ENCODE measurements at places on chromosomes 13 and 19.

DNA sequence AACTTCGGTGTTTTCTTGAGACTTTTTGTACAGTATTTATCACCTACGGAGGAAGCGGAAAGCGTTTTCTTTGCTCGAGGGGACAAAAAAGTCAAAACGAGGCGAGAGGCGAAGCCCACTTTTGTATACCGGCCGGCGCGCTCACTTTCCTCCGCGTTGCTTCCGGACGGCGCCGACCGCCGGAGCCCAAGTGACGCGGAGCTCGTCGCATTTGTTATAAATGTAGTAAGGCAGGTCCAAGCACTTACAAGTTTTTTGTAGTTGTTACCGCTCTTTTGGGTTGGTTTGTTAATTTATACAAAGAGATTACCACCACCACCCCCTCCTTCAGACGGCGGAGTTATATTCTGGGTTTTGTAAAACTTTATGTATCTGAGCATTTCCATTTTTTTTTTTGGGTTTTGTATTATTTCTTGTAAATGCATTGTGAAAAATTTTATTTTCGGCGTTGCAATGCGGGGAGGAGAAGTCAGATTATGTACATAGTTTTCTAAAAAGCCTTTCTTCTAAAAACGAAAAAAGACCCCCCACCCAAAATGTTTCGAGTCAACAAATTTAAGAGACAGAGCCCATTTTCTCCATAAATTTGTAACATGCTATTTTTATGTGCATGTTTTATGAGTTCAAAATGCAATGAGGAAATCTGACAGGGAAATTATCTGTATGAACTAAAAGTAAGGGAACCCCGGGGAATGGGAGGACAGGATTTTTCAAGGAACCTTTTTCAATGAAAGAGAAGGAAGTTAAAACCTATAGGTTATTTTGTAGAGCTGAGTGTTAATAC is 2.3 kb downstream of the SOX1 start:
- no peak for DNase-seq

- DNase-seq = no peak
Measured at GRCh38 chr13:74449811-74450524, 315.8 kb upstream of the KLF12 start.

DNA sequence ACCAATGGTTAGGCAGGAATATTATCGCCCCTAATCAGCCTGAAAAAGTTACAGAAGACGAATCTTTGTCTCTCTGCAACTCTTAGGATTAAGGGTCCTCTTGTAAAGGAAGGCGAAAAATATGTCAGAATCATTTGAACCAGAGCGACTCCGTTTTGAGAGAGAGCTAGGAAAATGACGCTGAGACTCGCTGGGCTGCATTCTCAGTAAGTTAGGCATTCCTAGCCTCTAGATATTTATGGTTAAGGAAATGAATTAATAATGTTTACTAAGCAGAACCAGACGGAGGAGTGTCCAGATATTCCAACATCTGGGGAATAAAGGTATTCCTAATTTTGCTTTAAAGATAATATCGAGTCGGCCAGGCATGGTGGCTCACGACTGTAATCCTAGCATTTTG is 755 bp upstream of the ZNF726 start:
- no peak for DNase-seq

DNA sequence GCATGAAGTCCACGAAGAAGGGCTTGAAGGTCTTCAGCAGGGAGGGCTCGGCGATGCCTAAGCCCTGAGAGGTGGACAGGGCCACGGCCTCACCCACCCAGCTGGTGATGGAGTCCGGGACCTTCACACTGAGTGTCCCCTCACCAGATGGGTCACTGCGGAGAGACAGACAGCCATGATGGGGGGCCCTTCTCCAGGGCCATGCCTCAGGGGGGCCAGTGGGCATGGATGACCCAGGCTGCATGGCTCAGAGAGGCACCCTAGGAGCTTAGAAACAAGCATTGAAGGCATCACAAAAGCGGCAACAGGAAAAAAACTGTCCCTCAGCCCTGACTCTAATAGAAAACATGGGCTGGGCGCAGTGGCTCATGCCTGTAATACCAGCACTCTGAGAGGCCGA is 63.2 kb downstream of the F2RL3 start:
- DNase-seq = no peak

- peak; percentile 66 for DNase-seq
Measured at GRCh38 chr19:6125571-6125989, 9.9 kb upstream of the ACSBG2 start.

GRCh38 chr13:54415753-54416366 is 1387.2 kb downstream of the OLFM4 start:
- no peak for DNase-seq

- DNase-seq = no peak
Measured at GRCh38 chr13:29969286-29969685, 118.9 kb upstream of the UBL3 start.

DNA sequence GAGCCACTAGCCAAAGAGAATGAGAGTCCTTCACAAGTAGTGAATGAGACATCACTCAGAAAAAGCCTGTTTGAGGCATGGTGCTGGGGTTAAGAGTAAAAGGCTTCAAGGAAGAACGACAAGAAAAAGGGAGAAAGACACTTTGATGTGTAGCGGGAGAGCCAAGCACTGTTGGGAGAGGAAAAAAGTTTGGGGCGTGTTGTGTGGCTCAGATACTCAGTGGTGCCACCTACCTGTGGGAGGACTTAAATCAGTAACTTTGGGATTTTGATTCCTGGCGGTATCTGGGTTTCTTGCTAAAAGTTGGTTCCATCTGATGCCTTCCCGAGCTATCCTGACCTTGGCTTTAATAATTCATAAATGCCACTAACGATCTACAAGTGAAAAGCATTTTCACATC is 12.3 kb downstream of the ELSPBP1 start:
- DNase-seq = no peak

GRCh38 chr19:6224308-6224675 is 55.5 kb downstream of the MLLT1 start:
- DNase-seq = no peak

DNA sequence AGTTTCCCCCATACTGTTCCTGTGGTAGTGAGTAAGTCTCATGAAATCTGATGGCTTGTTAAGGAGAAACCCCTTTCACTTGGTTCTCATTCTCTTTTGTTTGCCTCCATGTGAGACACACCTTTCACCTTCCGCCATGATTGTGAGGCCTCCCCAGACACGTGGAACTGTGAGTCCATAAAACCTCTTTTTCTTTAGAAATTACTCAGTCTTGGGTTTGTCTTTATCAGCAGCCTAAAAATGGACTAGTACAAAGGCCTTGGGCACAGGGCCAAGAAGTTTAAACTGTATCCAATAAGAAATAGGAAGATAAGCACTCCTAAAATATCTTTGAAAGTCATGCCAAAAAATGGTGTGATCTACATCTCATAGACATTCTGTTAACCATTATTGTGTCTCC is 176.9 kb downstream of the TBC1D4 start:
- DNase-seq = no peak

DNA sequence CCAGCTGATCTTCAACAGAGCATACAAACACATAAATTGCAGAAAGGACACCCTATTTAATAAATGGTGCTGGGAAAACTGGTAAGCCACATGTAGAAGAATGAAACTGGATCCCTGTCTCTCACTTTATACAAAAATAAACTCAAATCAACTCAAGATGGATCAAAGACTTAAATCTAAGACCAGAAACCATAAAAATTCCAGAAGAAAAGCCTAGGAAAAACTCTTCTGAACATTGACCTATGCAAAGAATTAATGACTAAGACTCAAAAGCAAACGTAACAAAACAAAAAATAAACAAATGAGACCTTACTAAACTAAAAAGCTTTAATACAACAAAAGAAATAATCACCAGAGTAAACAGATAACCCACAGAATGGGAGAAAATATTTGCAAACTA is 74.5 kb upstream of the ABCC4 start:
- DNase-seq = no peak

GRCh38 chr13:19153782-19154450 is 27.7 kb downstream of the TUBA3C start:
- DNase-seq = no peak

GRCh38 chr13:51213173-51213728 is 8.9 kb upstream of the FAM124A start:
- no peak for DNase-seq

- DNase-seq = peak; percentile 57
Measured at GRCh38 chr13:108155185-108156106, 59.9 kb downstream of the LIG4 start.

DNA sequence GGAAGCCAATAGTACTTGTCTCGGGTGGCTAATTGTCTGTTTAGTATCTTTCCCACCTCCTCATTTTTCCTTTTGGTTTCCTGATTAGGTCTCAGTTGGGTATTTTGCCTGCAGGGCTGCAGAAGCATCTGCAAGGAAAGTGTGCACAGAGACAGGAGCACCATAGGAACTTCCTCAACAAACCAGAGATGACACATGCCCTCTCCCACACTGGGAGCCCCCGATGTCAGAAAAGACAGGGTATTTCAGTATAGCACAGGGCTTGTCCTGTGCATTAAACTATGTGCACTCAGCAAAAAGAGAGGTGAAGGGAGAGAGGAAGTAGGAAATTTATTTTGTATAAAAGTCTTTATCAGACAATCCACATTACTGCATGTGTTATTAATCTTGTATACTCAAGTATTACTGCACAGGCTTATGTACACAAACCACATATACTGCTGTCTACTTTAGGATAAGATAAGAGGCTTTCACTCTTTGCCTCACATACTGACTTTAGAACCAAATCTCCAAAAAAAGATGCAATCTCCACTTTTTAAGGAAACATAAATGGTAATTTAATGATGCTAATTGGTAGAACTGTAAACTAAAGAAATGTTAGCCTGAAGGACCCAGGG is 501.0 kb downstream of the FOXO1 start:
- DNase-seq = no peak

DNA sequence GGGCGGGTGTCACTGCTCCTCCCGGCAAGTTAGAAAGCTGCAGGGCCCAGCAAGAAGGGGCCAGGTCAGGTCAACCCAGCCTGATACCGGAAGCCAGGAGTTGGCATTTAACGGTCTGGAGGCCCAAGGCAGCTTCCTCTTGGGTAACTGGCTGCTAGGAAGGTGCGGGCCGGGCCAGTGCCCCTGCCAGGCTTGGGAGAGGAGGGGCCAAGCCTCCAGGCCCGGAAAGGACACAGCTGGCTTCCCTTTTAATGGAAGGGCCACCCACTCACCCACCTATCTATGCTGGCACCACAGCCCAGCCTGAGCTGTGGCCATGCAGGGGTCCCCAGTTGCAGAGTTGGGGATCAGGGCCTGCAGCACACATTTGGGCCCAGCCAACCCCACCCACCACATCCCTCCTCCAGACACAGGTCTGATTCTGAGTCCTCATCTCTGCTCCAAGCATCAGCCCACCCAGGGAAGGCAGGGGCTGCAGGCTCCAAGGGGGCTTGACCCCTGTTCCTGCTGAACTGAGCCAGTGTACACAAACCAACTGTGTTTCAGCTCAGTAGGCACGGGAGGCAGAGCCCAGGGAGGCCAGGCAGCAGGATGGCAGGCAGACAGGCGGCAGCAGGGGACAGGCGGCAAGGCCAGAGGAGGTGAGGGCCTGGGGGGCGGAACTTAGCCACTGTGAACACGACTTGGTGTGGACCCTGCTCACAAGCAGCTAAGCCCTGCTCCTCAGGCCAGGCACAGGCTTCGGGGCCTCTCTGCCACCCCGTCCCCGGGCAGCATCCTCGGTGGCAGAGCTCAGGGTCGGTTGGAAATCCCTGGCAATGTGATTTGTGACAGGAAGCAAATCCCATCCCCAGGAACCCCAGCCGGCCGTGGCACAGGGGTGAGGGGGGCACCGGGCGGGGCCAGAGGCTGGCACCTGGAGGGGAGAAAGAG is 40.8 kb downstream of the ZSWIM4 start:
- DNase-seq = peak; percentile 82

DNA sequence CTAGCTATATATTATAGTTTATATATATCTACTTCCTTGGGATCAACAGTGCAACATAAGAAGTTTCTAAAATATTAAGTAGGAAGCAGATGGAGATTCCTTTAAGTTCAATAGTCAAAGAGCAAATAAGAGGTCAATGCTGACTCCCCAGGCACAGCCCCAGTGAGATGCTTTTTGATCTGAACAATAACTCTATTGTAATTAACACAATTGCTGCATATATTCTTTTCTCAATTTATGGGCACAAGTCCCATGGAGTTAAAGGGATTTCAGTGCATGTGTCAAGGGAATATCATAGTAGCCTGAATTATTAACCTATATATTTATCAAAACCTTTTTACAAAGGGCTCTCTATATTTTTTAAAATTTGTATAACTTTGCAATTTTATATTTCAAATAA is 180.8 kb downstream of the SPRY2 start:
- no peak for DNase-seq

- no peak for DNase-seq
Measured at GRCh38 chr13:22837980-22838647, 342.7 kb upstream of the SGCG start.

- DNase-seq = peak; percentile 62
Measured at GRCh38 chr19:37905946-37906868, at the start of gene WDR87. Gene WDR87, minus strand, starts transcription at chr19:37906594. Its CDS starts 8,355 bp downstream, at chr19:37898239.

DNA sequence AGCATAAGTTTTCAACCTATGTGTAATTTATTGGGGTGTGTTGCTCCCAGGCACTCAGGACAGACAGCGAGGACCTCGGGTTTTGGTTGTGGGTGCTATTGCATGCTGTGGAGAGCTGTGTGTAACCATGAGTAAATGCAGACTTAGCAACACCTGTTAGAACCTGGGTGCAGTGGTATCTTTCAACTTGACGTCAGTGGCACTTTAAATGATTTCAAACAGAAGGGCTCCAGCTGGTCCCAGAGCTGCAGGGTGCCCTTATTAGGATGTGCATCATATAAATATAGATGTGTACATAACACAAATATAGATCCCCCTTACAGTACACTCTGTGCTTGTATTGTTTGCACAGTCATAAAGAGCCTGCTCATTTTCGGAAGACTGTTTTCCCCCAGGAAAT is 228.3 kb upstream of the IRS2 start:
- no peak for DNase-seq

GRCh38 chr19:6887316-6887715 is at the start of gene ADGRE1:
Gene ADGRE1, plus strand, starts transcription at chr19:6887579. Its CDS starts 30 bp downstream, at chr19:6887609.
- DNase-seq = peak; percentile 51

DNA sequence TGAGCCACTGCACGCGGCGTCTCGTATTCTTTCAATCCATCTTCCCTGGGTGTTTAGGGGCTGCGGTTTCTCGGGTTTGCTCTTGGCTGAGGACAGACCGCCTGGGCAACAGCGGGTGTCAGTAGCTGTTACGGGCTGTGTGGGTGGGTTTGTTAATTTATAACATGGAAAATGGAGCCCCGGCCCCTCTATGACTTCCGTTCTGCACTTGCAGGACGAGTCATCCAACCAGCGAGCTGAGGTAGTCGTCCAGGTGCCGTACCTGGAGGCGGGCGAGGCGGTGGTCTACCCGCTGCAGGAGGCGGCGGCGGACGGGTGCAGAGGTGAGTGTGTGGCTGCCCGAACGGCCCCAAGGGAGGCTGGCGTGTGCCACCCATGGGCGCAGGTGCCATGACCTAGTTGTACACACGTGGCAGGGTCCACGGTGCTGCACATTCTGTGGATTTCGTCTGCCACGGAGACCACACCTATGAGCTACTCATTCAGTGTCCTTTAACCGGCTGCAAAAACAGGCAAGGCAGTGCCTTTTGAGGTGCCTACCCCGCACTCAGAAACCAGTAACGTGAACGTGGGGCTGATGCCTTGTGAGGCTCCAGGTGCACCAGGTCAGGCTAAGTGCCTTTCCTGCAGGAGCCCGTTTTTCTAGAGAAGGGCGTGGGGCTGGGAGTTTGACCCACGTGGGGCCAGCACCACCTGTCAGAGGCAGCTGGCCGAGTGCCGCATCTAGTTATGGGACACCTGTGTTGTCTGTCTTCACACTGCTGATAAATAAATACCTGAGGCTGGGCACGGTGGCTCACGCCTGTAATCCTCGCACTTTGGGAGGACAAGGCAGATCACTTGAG is 10.9 kb downstream of the POLR2E start:
- no peak for DNase-seq

GRCh38 chr13:63438951-63439350 is 2023.3 kb upstream of the PCDH20 start:
- no peak for DNase-seq

- no peak for DNase-seq
Measured at GRCh38 chr13:85527316-85527715, 271.9 kb downstream of the SLITRK6 start.

All from lower lobe of right lung (tissue), 2 donors.